Hippocampal formation (tissue), 2 donors: ENCODE measurements at places on chromosomes 6 and 20.

- no peak for DNase-seq
Observed at GRCh38 chr6:135937106-135937505, 85.6 kb downstream of the PDE7B start.

DNA sequence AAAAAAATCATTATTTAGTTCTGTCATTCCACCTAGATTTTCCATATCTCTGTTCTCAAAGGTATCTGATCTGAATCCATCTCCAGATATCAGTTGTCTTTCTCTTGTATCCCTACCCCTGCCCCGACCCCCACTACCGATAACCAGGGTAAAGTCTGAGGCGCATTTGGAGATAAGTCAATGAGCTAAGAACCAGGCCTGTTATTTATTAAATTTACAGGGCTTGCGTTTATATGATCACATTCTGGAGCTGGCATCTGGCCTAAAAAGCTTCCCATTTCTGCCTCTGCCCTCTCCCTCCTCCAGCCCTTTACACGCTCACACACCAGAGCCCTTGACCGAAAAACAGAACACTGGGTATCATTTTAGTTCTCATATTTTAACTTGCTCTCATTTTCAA is 144.7 kb downstream of the ALDH8A1 start:
- DNase-seq, result no peak

GRCh38 chr6:17429383-17430061 is 36.1 kb downstream of the CAP2 start:
- no peak for DNase-seq

DNA sequence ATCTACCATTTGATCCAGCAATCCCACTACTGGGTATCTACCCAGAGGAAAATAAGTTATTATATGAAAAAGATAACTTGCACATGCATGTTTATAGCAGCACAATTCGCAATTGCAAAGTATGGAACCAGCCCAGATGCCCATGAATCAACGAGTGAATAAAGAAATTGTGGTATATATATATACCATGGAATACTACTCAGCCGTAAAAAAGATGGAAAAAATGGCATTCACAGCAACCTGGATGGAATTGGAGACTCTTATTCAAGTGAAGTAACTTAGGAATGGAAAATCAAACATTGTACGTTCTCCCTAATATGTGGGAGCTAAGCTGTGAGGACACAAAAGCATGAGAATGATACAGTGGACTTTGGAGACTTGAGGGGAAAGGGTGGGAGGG is 100.0 kb upstream of the ADGRF4 start:
- no peak for DNase-seq
